Activated CD4-positive, alpha-beta T cell treated with anti-CD3 and anti-CD28 coated beads for 4 hours (primary cell): ENCODE measurements at places on chromosomes 6 and 20.

- DNase-seq: no peak
Measured at GRCh38 chr20:43975096-43975768, 60.6 kb downstream of the TOX2 start.

GRCh38 chr20:25535762-25536161, 49.6 kb downstream of the NINL start:
- DNase-seq: no peak

DNA sequence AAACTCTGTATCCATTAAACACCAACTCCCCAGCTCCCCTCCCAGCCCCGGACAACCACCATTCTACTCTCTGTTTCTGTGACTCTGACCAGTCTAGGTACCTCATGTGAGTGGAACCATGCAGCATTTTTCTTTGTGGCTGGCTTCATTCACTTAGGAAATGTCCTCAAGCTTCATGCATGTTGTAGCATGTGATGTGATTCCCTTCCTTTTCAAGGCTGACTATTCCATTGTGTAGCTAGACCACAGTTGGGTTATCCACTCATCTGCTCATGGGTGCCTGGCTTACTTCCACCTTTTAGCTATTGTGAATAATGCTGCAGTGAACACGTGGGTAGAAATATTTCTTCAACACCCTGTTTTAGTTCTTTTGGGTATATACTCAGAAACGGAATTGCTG, 8.8 kb upstream of the BPHL start:
- DNase-seq: no peak

- no peak for DNase-seq
Measured at GRCh38 chr20:57241363-57241991, 25.0 kb downstream of the BMP7 start.

GRCh38 chr20:59032713-59033059, 551 bp upstream of the ATP5F1E start:
- no peak for DNase-seq

GRCh38 chr20:52402950-52403349, 211.4 kb upstream of the ZFP64 start:
- DNase-seq: no peak

DNA sequence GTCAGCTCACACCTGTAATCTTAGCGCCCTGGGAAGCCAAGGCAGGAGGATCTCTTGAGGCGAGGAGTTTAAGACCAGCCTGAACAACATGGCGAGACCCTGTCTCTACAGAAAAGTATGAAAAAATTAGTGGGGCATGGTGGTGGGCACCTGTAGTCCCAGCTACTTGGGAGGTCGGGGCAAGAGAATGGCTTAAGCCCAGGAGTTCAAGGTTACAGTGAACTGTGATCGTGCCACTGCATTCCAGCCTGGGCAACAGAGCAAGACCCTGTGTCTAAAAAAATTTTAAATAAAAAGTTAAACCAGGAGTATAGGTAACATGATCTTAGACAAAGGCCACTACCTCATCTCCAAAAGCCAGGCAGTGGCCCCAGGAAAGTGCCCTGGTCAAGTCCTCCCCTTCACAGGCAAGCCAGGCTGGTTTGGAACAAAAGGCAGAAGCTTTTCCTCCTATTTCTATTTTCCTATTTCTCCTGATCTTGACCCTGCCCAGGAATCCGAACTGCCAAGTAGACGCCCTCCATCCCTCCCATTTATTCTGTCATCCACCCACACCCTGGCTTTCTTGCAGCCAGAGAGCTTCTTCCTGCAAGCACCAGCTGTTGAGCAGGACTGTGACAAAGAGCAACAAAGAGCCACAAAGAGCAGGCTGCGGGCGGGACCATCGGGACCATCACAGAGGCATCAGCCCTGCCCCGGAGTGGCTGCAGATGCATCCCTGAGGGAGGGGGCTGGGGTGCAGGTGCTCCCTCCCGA, 149.9 kb upstream of the AFDN start:
- no peak for DNase-seq

DNA sequence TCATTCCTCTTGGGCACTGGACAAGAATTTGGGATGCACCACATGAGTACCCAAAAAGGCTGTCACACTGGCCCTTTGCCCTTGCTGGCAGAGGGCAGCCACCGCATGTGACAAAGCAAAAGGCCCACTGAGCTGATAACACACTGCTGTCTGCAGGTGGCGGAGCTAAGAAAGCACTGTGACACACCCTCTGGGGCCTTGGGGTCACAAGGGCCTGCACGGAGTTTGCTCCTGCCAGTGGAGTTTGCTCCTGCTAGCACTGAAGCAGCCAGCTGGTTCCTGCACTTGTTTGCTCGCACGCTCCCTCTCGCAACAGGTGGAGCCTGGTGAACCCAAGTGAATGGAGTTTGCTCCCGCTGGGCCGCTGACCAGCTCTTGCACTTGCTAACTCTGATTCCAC, 132.6 kb downstream of the LCA5 start:
- no peak for DNase-seq

GRCh38 chr6:113873043-113873667, 16.0 kb downstream of the MARCKS start:
- no peak for DNase-seq

DNA sequence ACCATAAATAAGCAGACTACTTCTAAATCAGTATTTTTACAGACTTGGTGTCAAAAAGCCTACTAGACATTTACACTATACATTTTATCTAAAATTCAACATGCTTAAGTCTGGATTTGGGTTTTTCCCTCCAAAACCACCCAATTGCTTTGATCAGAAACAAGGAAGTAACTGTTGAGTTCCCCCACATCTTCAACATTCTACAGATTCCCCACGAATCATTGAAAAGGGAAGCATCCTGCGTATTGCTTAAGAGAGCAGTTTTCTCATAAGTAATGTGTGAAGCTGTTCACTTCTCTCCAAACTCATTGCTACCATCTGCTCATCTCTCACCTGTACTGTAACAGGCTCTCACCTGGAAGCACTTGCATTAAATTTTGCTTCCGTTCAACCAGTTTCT, 36.4 kb upstream of the RNF144B start:
- no peak for DNase-seq

DNA sequence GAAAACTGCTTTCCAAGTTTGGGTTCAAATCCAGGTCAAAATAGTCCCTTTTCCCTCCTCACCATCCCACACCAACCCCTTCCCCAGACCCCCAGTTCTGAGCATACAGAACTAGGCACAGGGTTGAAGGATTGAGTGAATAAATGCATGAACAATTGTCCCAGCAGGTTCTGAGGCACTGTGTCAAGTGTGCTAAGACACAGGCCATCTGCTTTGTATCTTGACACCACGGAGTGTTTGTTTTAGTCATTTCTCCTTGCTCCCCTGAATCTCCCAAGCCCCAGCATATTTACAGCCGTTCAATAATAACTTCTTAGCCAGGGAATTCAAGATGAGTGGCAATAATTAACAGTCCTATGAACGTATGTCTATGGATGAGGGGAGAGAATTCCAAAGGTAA, 102.8 kb upstream of the JARID2 start:
- no peak for DNase-seq

GRCh38 chr6:110628330-110628729, 151.9 kb upstream of the SLC22A16 start:
- DNase-seq: no peak

DNA sequence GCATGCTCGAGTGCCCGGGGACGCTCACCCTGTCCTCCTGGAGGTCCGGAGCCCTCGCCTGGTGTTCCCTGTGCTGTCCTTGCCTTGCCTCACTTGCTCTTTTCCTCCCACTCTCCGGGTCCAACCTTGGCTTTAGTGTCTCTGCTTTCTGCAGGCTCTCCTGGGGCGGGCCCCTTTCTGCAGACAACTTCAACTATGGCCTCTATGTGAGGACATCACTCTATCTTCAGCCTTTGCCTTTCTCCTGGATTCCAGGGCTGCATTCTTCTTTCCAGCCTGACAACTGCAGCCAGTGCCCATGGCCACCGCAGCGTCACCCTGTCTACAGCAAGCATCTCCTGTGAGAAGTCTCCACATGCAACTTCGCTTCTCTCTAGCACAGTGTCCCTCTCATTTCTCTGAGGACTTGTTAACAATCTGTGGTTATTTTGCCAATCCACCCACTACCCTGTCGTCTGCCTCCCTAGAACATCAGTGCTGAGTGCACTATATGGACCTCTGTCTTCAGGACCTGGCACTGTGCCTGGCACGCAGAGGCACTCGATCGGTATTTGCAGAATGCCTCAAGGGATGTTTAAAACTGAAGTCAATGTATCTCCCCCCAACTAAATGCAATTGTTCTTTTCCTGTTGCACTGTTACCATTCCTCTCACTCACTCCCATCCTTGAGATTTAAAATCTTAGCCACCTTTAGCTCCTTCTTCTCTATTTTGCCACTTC, 35.9 kb downstream of the FOXC1 start:
- DNase-seq: no peak

DNA sequence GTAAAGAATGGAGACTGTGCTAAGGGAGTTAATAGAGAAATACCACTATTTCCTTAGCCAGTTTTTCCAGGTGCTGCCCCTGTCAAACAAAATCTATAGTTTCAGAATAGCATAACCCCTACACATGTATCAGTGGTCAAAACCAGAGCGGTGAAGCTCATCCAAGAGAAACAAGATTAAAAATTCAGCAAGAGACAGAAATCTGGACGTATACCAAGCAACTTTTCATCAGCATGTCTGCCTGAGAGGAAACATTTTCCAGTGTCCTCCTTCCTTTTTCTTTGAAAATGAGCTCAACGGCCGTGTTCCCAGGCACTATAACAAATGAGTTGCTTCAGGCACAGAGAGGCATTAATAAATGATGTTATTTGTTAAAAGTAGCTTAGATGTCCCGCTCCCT, 416.5 kb downstream of the BCKDHB start:
- DNase-seq: no peak

- no peak for DNase-seq
Measured at GRCh38 chr20:17834804-17835203, 133.8 kb downstream of the SNX5 start.

DNA sequence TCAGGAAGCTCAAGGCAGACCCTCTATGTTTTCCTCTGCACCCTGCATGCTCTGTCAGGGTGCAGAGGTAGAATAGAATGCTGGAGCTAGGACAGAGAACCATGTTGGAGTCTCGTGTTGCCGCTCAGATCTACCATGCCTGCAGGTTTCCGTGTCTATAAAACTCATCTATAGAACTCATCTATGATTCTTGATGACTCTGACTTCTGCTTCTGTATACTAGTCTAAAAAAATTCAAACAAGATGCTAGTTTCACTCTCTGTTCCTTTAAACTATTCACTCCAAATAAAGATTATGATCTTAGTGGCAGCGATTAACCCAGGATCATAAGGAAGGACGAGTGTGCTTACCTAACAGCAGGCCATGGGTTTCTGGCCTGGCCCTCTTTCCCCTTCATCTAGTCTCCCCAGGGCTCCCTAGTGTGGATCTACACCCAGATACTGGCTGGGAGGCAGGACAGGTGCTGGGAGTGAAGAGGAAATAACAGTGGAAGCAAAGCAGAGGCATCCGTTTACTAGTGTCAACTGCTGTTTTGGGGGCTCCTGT, 162.7 kb upstream of the SUPT3H start:
- DNase-seq: no peak

- no peak for DNase-seq
Measured at GRCh38 chr20:8515810-8516435, 383.9 kb downstream of the PLCB1 start.
